ENCODE measurements at places on chromosomes 16 and 17.

DNA sequence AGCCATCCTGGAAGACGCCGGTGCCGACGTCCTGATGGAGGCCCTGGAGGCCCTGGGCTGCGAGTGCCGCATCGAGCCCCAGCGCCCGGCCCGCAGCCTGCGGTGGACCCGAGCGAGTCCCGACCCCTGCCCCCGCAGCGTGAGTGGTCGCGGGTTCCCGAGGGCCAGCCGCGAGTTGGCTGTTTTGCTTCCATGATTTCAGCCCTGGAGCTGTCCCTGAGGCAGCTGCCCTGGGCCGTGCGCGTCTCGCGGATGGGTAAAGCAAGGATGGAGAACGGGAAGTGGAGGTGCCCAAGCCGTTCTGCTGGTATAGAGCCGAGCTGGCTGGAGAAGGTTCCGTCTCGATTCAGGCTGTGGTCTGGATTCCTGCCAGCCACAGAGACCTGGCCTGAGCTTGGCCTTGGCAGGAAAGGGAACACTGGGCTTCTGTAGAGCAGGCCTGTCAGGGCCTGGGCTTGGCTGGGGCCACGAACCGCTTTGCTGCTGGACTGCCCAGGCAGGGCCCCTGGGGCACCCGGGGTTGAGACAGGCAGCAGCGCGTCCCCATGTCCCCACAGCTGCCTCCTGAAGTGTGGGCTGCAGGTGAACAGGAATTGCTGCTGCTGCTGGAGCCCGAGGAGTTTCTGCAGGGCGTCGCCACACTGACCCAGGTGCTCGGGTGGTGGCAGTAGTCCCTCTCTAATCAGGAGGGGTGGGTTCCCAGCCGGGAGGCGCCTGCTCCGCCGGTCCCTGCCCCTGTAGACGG, 941 bp upstream of the MRPS34 start:
- DNase-seq = peak; percentile 40

GRCh38 chr16:78972006-78972405, 628.5 kb downstream of the MAF start:
- DNase-seq = no peak

GRCh38 chr17:74485841-74486240, 19.4 kb downstream of the CD300A start:
- DNase-seq = no peak

- DNase-seq = peak; percentile 69
Observed at GRCh38 chr16:87765473-87765775, 362 bp downstream of the KLHDC4 start.

DNA sequence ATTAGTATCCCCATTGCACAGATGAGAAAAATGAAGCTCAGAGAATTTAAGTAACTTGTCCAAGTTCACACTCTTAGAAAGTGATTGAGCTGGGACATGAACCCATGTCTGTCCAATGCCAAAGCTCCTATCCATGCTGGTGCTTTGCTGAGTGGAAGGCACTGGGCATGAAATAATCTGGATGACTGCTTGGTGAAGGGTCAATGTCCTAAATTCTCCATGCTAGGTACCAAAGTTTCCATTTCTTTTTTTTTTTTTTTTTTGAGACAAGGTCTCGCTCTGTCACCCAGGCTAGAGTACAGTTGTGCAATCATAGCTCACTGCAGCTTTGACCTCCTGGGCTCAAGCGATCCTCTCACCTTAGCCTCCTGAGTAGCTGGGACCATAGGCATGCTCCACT, 153.6 kb upstream of the ERCC4 start:
- DNase-seq = no peak

GRCh38 chr16:3797904-3798811, 80.8 kb upstream of the TRAP1 start:
- no peak for DNase-seq

DNA sequence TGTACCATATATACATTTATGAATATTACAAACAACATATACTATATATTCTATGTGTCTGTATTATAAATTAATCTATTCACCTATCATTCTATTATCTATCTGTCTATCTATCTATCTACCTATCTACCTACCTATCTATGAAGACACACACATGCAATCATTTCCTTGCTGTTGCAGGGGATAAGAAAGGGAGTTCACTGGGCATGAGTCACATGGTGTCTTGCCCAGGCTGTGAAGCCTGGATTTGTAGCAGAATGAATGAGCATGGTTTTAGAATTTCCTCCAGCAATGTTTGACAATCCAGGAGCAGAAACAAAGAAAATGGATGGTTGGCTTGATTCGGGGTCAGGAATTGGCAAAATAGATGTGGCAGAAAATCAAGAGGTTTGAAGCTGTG, 23.2 kb upstream of the FAM20A start:
- DNase-seq = no peak

DNA sequence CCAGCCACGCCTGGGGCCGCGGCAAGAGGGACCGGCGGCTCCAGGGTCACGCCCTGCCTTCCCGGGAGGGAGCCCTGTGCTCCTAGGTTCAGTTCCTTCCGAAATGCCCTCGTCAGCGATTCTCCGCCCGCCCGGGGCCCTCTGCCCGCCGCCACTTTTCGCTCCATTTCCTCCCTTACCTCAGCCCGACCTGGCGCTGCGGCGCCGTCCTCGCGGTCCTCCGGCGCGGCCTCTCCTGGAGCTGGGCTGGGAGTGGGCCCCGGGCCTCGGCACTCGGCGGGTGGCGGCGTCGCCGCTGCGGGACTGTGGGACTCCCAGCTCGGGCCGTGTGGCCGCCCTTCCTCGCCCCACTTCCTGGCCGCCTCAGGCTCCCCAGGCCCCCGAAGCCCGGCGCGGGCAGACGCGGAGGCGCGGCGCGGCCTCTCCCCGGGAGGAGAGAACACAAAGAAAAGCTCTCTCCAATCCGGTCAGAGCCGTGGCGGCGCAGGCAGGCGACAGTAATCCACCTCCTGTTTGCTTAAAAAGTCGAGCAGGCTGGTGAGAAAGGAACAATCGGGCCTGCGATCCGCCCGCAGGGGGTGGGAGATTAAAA, 1.6 kb downstream of the BAHCC1 start:
- DNase-seq = peak; percentile 40

Data from CD4-positive, alpha-beta T cell treated with Interleukin-6 for 4 hours (primary cell).